Activated T-helper 1 cell treated with anti-CD3 and anti-CD28 coated beads, Interleukin-12 subunit alpha, Interleukin-12 subunit beta, Interleukin-2, Interleukin-4 antibody, amounts not matched to agents 30 ng/mL and 10 ng/mL and 1 ng/mL, durations not matched to agents 14 hours and 24 hours and 36 hours (primary cell): ENCODE measurements at places on chromosomes 7 and 10. TPM values are rescaled to one million over a fixed set of nuclear protein-coding genes. Genes with fewer than 3 reads are reported as not detected.

- no peak overlapping the region for H3K4me3 ChIP-seq
- no peaks in the 10 kb centered on the region for H3K4me1 ChIP-seq
Observed at GRCh38 chr7:109460296-109460695, 890.6 kb downstream of the DNAJB9 start.

- H3K4me3 ChIP-seq, result no peak overlapping the region
- no peaks in the 10 kb centered on the region for H3K27me3 ChIP-seq
- H3K4me1 ChIP-seq, result no peaks in the 10 kb centered on the region
- H3K27ac ChIP-seq, result no peak overlapping the region
Observed at GRCh38 chr7:17502213-17503060, 204.0 kb downstream of the AHR start.

- H3K36me3 ChIP-seq, result peaks cover 10% of the 10 kb centered on the region
- DNase-seq, result no peak
- H3K27ac ChIP-seq, result peak overlapping the region; percentile 67
- peaks cover 40% of the 10 kb centered on the region for H3K4me1 ChIP-seq
Observed at GRCh38 chr10:93495654-93496321, 624 bp upstream of the CEP55 start.

DNA sequence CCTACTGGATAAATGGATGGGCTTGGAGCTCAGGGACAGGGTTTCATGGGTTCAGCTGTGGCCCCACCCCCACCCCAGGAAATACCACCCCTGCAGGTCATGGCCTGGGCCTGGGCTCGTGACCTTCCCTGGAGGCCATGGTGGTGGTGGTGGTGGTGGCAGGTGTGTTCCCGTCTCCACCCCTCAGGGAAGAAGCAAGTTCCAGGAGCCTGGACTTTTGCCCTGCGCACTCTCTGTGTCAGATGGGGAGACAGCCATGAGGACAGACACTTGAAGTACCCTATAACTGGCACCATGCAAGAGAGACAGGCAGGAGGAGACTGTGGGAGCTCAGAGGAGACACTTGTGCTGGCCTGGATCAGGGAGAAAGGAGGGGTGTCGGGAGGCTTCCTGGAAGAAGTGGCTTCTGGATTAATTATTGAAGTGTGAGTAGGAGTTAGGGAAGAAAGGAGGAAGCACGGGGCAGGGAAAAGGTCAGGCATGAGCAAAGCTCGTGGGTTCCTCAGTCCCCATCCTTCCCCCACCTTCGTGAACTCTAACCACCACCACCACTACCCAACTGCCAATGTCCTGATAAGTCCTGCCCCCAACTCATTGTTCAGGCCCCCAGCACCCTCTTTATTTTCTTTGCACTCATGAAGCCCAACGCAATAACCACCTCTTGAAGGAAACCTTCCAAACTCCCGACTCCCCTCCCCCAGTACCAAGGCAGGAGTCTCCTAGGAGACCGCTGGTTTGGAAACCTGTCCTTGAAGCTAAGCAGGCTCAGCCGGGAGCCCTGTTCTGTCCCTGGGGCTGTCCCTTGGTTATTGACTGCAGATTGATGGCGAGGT, 8.9 kb downstream of the SH2B2 start:
- no peak overlapping the region for H3K4me3 ChIP-seq
- peaks cover 4% of the 10 kb centered on the region for H3K27me3 ChIP-seq
- no peak overlapping the region for H3K27ac ChIP-seq
- peaks cover 9% of the 10 kb centered on the region for H3K4me1 ChIP-seq
- no peaks in the 10 kb centered on the region for H3K36me3 ChIP-seq
- no peak for DNase-seq

GRCh38 chr7:56188823-56189346, 72.7 kb upstream of the NUPR2 start:
- H3K36me3 ChIP-seq, result no peaks in the 10 kb centered on the region
- DNase-seq, result no peak
- no peaks in the 10 kb centered on the region for H3K4me1 ChIP-seq
- no peaks in the 10 kb centered on the region for H3K27me3 ChIP-seq

GRCh38 chr7:35716038-35716803, 21.3 kb upstream of the HERPUD2 start:
- H3K36me3 ChIP-seq, result no peaks in the 10 kb centered on the region
- H3K27me3 ChIP-seq, result peaks cover 20% of the 10 kb centered on the region
- H3K27ac ChIP-seq, result no peak overlapping the region
- DNase-seq, result no peak
- no peak overlapping the region for H3K4me3 ChIP-seq

- no peak for DNase-seq
- no peaks in the 10 kb centered on the region for H3K36me3 ChIP-seq
- no peak overlapping the region for H3K27ac ChIP-seq
- H3K4me3 ChIP-seq, result no peak overlapping the region
- no peaks in the 10 kb centered on the region for H3K4me1 ChIP-seq
Observed at GRCh38 chr10:116915340-116915739, 66.0 kb downstream of the ENO4 start.

GRCh38 chr10:6781133-6781770, 201.2 kb upstream of the PRKCQ start:
- H3K4me3 ChIP-seq, result no peak overlapping the region
- no peaks in the 10 kb centered on the region for H3K4me1 ChIP-seq
- no peaks in the 10 kb centered on the region for H3K36me3 ChIP-seq
- H3K27me3 ChIP-seq, result peaks cover 24% of the 10 kb centered on the region
- no peak overlapping the region for H3K27ac ChIP-seq

DNA sequence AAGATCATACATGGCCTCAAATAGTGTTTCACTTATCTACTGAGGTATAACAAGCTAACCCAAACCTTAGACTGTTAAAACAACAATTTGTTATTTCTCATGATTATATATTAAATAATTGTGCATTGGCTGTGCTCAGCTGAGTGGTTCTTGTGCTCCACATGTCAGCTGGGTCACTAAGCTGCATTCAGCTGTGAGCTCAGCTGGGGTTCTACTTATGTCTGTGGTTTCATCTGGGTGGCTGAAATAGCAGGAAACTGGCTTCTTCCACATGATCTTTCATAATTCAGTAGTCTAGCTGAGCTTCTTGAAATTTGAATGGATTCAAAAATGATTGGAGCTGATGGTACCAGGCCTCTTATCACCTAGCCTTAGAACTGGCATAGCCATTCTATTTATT, 181.8 kb upstream of the CSTF2T start:
- no peak overlapping the region for H3K27ac ChIP-seq
- H3K4me3 ChIP-seq, result no peak overlapping the region
- no peak for DNase-seq
- H3K27me3 ChIP-seq, result peaks cover 7% of the 10 kb centered on the region
- no peaks in the 10 kb centered on the region for H3K36me3 ChIP-seq
- H3K4me1 ChIP-seq, result peaks cover 26% of the 10 kb centered on the region

DNA sequence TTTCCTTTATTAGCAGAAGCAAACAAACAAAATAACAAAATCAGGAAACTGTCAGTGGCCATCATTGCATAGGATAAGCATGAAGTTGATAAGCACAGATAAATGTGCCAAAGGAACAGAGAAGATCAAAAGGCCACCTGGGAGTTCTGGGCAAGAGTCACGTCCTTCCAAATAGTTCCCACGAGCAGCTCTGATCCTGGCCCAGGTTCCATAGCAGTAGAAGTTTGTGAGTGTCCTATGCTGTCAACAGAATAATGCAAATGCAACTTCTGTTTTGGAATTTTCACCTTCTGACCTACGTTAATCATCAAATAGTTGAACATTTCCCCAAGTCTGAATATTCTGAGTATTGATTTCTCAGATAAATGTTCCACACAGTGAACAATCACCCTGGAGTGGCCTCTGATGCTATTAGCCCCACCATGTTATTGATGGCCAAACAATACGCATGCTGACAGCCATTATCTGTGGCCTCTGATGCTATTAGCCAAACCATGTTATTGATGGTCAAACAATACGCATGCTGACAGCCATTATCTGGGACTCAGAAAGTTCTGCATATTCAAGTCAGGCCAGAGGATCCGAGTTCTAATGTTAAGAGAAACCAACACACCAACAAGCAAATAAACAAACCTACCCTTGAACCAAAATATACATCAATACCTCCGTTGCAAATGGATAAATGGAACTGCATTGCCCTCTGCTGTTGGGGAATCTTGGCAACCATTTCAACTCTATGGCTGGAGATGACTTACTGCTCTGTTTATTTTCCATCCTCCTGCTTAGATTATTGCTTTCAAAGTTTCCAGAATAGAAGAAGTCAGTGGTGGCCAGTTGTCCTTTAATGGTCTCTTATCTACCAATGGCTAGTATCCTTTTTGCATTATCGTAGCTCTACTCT, 63.3 kb downstream of the MRC1 start:
- no peak overlapping the region for H3K27ac ChIP-seq
- no peak for DNase-seq
- H3K36me3 ChIP-seq, result no peaks in the 10 kb centered on the region

DNA sequence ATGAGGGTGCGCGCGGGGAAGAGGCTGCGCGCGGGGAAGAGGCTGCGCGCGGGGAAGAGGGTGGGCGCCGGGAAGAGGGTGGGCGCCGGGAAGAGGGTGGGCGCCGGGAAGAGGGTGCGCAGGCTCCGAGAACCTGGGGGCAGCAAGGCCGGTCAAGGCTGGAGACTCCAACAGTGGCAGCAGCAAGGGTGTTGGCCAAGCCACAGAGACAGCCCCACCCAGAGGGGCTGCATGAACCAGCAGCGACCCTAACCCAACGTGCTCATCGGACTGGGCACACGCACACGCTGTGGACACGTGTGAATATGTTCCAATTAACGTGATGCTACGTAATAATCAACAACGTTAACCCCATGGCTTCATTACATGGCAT, 48.8 kb downstream of the DIP2C start:
- H3K4me3 ChIP-seq, result no peak overlapping the region
- peaks cover 13% of the 10 kb centered on the region for H3K27me3 ChIP-seq
- DNase-seq, result no peak
- no peaks in the 10 kb centered on the region for H3K36me3 ChIP-seq
- H3K27ac ChIP-seq, result no peak overlapping the region

- no peak for DNase-seq
- no peak overlapping the region for H3K4me3 ChIP-seq
- peaks cover 5% of the 10 kb centered on the region for H3K4me1 ChIP-seq
- H3K27me3 ChIP-seq, result no peaks in the 10 kb centered on the region
- no peak overlapping the region for H3K27ac ChIP-seq
Observed at GRCh38 chr10:111177379-111177778, 100.5 kb downstream of the ADRA2A start.

DNA sequence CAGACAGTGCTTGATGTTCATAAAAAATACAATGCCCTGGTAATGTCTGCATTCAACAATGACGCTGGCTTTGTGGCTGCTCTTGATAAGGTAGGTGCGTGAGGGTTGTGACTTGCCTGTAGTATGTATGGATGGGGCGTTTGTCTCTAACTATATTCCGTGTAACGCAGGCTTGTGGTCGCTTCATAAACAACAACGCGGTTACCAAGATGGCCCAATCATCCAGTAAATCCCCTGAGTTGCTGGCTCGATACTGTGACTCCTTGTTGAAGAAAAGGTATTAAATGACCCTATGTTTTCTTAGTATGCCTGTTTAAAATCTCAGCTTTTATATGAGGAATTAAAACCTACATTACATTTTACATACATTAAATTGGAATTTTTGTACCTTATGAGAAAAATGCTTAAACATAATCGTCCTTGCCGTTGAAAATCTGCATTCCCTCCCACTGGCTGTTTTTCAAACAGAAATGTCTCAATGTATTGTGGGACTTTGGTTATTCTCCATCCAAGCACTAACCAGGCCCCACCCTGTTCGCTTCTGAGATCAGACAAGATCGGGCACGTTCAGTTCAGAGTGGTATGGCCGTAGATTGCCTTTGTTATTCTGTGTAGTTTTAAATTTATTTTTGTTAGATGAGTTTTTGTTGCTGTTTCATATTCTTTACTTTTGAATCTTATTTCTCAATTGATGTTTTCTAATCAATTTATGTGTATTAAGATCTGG, 85.3 kb downstream of the CUL1 start:
- no peak overlapping the region for H3K4me3 ChIP-seq
- no peak for DNase-seq
- peaks cover 36% of the 10 kb centered on the region for H3K36me3 ChIP-seq
- no peaks in the 10 kb centered on the region for H3K4me1 ChIP-seq
- H3K27me3 ChIP-seq, result no peaks in the 10 kb centered on the region

DNA sequence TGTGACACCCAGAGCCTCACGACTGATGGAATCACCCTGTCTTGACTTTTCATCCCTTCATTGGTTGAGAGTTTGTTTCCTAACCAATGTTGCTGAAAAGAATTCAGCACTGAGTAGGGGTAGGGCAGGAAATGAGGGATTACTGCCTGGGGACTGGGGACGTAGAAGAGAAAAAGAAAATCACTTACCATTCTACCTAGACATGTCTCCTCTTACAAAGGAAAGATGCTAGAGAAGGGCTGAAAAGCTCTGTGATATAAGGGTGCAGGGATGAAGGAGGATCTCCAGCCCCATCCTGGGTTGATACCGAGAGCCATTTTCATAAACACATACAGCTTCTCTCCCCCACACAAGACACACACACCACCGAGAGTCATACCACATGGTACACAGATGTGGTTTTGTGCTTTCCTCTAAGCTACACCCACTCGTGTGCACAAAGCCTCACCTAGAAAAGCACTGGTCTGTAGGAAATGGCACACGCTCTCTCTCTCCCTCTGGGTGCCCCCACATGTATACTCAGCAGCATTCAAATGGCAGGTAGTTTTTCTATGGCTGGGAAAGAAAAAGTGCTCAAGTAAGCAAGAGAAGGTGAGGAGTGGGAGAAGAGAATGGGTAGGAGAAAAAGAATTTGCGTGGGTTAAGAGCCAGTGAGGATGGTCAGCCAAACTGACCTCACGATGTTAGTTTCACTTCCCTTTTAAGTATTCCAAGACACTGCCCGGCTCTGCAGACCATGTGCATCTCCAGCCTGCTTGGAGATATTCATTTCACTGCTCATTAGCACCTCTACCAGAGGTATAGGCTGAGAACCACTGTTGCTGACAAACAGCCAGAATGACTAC, 85.8 kb downstream of the CALD1 start:
- peak; percentile 44 for DNase-seq
- H3K4me3 ChIP-seq, result peak overlapping the region; percentile 8
- no peaks in the 10 kb centered on the region for H3K27me3 ChIP-seq
- peaks cover 3% of the 10 kb centered on the region for H3K36me3 ChIP-seq
- peaks cover 30% of the 10 kb centered on the region for H3K4me1 ChIP-seq

GRCh38 chr7:17940951-17941431, 697 bp upstream of the SNX13 start:
- peaks cover 36% of the 10 kb centered on the region for H3K4me1 ChIP-seq
- H3K36me3 ChIP-seq, result peaks cover 6% of the 10 kb centered on the region
- peak overlapping the region; percentile 92 for H3K4me3 ChIP-seq

GRCh38 chr7:101693498-101694091, 64.5 kb upstream of the MYL10 start:
- H3K4me1 ChIP-seq, result peaks cover 6% of the 10 kb centered on the region
- H3K27me3 ChIP-seq, result peaks cover 5% of the 10 kb centered on the region
- no peaks in the 10 kb centered on the region for H3K36me3 ChIP-seq

GRCh38 chr10:84244651-84245270, at the start of gene RGR:
Gene RGR (plus strand): TSS chr10:84245053. CDS start chr10:84245091, 38 bp downstream.
- H3K36me3 ChIP-seq, result no peaks in the 10 kb centered on the region
- no peak within 1 kb of the TSS for H3K4me3 ChIP-seq
- no peak within 1 kb of the TSS for H3K27ac ChIP-seq

PRTFDC1 gene
- 0.32 and 0.57 TPM in 2 replicates for total RNA-seq

CISD1 gene
- 50.4 and 56.0 TPM in 2 replicates for total RNA-seq

ARHGEF5 gene
- 8.0 and 9.1 TPM in 2 replicates for total RNA-seq

FBXL13 gene
- total RNA-seq, result 0.34 and 0.54 TPM in 2 replicates

RP9 gene
- total RNA-seq, result 22.6 and 23.6 TPM in 2 replicates

POLD2 gene
- 234 and 250 TPM in 2 replicates for total RNA-seq

ZDHHC4 gene
- 21.0 and 24.6 TPM in 2 replicates for total RNA-seq

LFNG gene
- 34.8 and 34.9 TPM in 2 replicates for total RNA-seq

CDC14C gene
- not detected in 2 replicates for total RNA-seq

HILPDA gene
- total RNA-seq, result 53.7 and 56.9 TPM in 2 replicates

ARL5B gene
- total RNA-seq, result 14.4 and 15.2 TPM in 2 replicates
